ENCODE measurements at places on chromosomes 4 and X. TPM values are rescaled to one million over a fixed set of nuclear protein-coding genes. Genes with fewer than 3 reads are reported as not detected.

SULT1B1 gene
- total RNA-seq, result 0.10 TPM

HTN3 gene
- total RNA-seq, result not detected

ADH6 gene
- total RNA-seq, result not detected

PDZD4 gene
- 41.8 TPM for total RNA-seq

XAGE1A gene
- total RNA-seq, result not detected

LNX1 gene
- total RNA-seq, result 0.10 TPM

GRCh38 chr4:577499-578450 is 1.7 kb upstream of the TMEM271 start:
- peaks cover 29% of the 10 kb centered on the region for H3K27me3 ChIP-seq
- H3K4me3 ChIP-seq, result peak overlapping the region; percentile 95
- DNase-seq, result peak; percentile 69
- peaks cover 7% of the 10 kb centered on the region for H3K36me3 ChIP-seq
- peaks cover 27% of the 10 kb centered on the region for H3K4me1 ChIP-seq

- no peaks in the 10 kb centered on the region for H3K27me3 ChIP-seq
- H3K4me3 ChIP-seq, result no peak overlapping the region
- no peak for DNase-seq
- H3K27ac ChIP-seq, result no peak overlapping the region
Measured at GRCh38 chr4:125838924-125839323, 524.2 kb downstream of the FAT4 start.

DNA sequence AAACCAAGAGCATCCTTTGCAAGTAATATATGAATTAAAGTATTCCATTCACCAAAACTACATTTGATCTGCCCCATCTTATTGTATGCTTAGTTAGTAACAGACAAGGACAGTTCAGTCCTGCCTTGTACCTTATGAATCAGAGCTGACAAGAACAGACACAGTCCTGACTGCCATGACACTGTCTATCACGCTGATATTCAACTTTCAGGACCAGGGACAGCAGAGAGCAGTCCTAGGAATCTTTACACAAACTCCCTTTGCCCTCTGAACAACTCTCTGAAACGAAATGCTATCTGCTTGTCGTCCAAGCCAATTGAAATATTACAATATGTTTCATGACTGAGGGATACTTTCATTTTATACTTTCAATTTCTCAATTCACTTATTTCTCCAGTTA is 268.6 kb upstream of the VCX start:
- H3K36me3 ChIP-seq, result no peaks in the 10 kb centered on the region
- peaks cover 2% of the 10 kb centered on the region for H3K27me3 ChIP-seq
- no peak for DNase-seq
- H3K4me1 ChIP-seq, result no peaks in the 10 kb centered on the region
- no peak overlapping the region for H3K4me3 ChIP-seq

GRCh38 chr4:41514169-41514568 is 23.8 kb upstream of the LIMCH1 start:
- H3K27me3 ChIP-seq, result peaks cover 1% of the 10 kb centered on the region
- H3K4me3 ChIP-seq, result no peak overlapping the region
- no peak overlapping the region for H3K27ac ChIP-seq
- H3K36me3 ChIP-seq, result no peaks in the 10 kb centered on the region
- DNase-seq, result no peak

DNA sequence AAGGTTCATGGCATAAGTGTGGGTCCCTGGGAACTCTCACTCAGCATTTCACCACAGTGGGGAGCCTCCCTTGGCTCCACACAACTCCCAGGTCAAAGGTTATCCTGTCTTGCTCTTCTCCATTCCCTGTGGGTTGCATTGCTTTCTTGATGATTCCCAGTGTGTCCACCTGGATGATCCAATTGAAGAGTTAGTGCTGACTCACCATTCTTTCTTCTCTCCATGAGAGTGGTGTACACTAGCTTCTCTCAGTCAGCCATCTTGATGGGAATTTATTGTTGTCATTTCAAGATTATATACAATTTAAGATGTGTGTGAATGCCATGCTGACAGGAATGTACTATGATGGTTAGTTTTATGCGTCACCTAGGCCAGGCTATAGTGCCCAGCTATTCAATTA is 25.6 kb upstream of the C4orf17 start:
- no peak overlapping the region for H3K27ac ChIP-seq
- H3K27me3 ChIP-seq, result no peaks in the 10 kb centered on the region
- DNase-seq, result no peak
- peaks cover 38% of the 10 kb centered on the region for H3K36me3 ChIP-seq

- no peak for DNase-seq
- H3K36me3 ChIP-seq, result no peaks in the 10 kb centered on the region
- H3K4me1 ChIP-seq, result no peaks in the 10 kb centered on the region
- H3K27ac ChIP-seq, result no peak overlapping the region
Measured at GRCh38 chr4:181004056-181004455, 1239.1 kb upstream of the TENM3 start.

- peaks cover 24% of the 10 kb centered on the region for H3K4me1 ChIP-seq
- no peak overlapping the region for H3K4me3 ChIP-seq
- H3K27me3 ChIP-seq, result no peaks in the 10 kb centered on the region
- H3K27ac ChIP-seq, result peak overlapping the region; percentile 4
Measured at GRCh38 chr4:86015412-86016350, 344.2 kb downstream of the MAPK10 start.

- H3K4me3 ChIP-seq, result no peak overlapping the region
- H3K4me1 ChIP-seq, result no peaks in the 10 kb centered on the region
Measured at GRCh38 chr4:47819178-47819577, 18.7 kb downstream of the CORIN start.

- H3K4me1 ChIP-seq, result peaks cover 5% of the 10 kb centered on the region
- no peak for DNase-seq
- no peaks in the 10 kb centered on the region for H3K27me3 ChIP-seq
- no peak overlapping the region for H3K4me3 ChIP-seq
- H3K27ac ChIP-seq, result no peak overlapping the region
Measured at GRCh38 chrX:8868070-8868773, 67.0 kb upstream of the FAM9A start.

GRCh38 chrX:44674906-44675305 is 132.2 kb upstream of the FUNDC1 start:
- no peaks in the 10 kb centered on the region for H3K27me3 ChIP-seq
- H3K4me3 ChIP-seq, result no peak overlapping the region
- DNase-seq, result no peak
- no peaks in the 10 kb centered on the region for H3K4me1 ChIP-seq
- H3K36me3 ChIP-seq, result no peaks in the 10 kb centered on the region
- peak overlapping the region; percentile 55 for H3K27ac ChIP-seq

DNA sequence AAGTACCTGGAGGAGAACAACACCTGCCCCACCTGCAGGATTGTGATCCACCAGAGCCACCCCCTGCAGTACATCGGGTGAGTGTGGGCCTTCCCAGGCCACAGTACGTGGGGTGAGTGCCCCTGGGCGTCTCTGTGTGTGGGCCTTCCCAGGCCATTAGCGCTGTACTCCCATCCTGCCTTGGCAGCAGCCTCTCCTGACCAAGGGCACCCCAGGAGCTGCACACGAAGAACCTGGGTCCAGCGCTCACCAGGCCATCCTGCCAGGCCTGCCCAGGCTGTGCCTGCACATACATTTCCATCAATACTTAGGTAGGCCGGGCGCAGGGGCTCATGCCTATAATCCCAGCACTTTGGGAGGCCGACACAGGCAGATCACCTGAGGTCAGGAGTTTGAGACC is 29.3 kb downstream of the PCGF3 start:
- H3K4me3 ChIP-seq, result no peak overlapping the region
- DNase-seq, result no peak
- peaks cover 4% of the 10 kb centered on the region for H3K36me3 ChIP-seq
- no peaks in the 10 kb centered on the region for H3K4me1 ChIP-seq
- no peak overlapping the region for H3K27ac ChIP-seq

DNA sequence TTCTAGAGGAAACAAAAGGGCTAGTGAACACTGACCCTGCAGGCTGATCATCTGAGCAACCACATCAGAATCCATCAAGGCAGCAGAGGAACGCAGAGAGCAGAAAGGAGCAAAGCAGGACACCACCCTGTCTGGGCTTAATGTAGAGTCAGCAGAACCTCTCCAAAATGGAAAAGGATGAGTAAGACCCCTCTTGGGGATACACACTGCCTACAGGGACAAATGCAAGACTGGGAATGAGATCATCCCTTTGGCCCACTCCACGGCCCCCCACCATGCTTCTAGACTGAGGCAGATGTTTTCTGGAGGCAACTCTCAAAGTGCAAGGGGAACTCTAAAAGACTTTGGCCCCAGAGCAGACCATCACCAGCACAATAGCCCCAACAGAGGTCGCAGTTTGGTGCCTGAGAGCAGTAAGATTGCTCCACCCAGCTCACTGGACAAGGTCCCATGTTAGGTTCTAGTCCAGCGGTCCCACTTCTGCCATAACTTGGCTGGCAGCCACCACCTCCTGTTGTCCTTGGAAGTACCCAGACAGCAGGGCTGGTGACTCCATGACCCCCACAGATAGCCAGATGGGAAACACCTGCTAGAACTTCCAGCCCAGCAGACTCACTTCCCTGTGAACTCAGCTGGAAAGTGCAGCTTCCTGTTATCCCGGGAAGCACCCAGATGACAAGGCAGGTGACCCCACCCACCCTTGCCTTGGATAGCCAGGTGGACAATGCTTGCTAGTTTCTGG is 372.7 kb downstream of the INPP4B start:
- peaks cover 17% of the 10 kb centered on the region for H3K4me1 ChIP-seq
- H3K4me3 ChIP-seq, result no peak overlapping the region
- peaks cover 2% of the 10 kb centered on the region for H3K27me3 ChIP-seq

DNA sequence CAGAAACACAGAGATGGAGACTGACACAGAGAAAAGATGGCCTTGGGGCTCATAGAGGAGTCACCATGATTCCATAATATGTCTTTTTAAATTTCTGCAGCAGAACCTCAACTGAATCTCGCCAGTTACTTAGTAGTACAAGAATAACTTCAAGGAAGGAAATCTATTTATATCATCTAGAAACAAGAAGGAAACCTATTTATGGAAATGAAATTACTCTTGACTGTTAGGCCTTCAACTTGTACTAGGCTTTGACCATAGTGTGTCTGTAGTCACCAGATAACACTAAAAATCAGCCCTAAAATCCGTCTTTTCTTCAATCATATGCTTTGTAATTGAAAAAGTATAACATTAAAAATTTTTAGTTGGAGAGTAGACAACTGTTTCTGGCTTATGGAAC is 740.4 kb downstream of the TRIML1 start:
- no peaks in the 10 kb centered on the region for H3K27me3 ChIP-seq
- DNase-seq, result no peak
- no peak overlapping the region for H3K27ac ChIP-seq
- H3K4me1 ChIP-seq, result no peaks in the 10 kb centered on the region

GRCh38 chr4:89196056-89196674 is 84.8 kb downstream of the TIGD2 start:
- H3K27me3 ChIP-seq, result no peaks in the 10 kb centered on the region

GRCh38 chrX:10098270-10098713 is 58.5 kb upstream of the CLCN4 start:
- H3K27me3 ChIP-seq, result no peaks in the 10 kb centered on the region
- H3K4me1 ChIP-seq, result no peaks in the 10 kb centered on the region
- H3K27ac ChIP-seq, result no peak overlapping the region
